ENCODE measurements at places on chromosomes 12 and 14.

- no peak for DNase-seq
These were observed 8.4 kb downstream of the FAM186A start for GRCh38 chr12:50387972-50388478.

GRCh38 chr12:168763-169525 lies 45.0 kb downstream of the SLC6A12 start:
- no peak for DNase-seq

DNA sequence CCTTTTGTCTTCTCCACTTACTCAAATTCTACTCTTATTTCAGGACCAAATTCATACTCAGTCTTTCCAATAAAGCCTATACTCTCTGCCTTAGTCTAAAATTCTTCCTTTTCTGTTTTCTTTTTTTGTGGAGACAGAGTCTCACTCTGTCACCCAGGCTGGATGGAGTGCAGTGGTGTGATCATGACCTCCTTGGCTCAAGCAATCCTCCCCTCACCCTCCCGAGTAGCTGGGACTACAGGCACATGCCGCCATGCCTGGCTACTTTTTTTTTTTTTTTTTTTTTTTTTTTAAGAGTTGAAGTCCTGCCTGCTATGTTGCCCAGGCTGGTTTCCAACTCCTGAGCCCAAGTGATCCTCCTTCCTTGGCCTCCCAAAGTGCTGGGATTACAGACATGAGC lies 11.9 kb downstream of the SRP54 start:
- no peak for DNase-seq

GRCh38 chr14:90741682-90741946 lies 74.6 kb downstream of the TTC7B start:
- no peak for DNase-seq

- no peak for DNase-seq
These were observed 52.4 kb upstream of the CDKN3 start for GRCh38 chr14:54344445-54344844.

DNA sequence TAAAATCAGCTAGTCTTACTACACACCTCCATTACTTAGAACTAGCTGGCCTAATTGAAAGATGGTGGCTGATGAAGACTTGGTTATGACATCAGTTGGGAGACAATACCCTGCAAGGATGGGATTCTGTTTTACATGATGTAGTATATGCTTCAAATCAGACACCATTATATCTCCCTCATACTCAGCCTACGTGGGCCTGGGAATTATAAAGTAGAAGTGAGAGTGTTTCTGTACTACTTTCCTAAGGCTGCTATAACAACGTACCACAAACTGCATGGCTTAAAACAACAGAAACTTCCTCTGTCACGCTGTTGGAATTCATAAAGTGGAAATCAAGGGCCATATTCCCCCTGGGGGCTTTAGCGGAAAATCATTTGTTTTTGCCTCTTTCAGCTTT lies 190.4 kb downstream of the PAH start:
- DNase-seq: no peak

GRCh38 chr12:29559198-29559597 lies 61.7 kb upstream of the OVCH1 start:
- DNase-seq: no peak

- no peak for DNase-seq
These were observed 1330.1 kb upstream of the USP15 start for GRCh38 chr12:60930151-60930550.

DNA sequence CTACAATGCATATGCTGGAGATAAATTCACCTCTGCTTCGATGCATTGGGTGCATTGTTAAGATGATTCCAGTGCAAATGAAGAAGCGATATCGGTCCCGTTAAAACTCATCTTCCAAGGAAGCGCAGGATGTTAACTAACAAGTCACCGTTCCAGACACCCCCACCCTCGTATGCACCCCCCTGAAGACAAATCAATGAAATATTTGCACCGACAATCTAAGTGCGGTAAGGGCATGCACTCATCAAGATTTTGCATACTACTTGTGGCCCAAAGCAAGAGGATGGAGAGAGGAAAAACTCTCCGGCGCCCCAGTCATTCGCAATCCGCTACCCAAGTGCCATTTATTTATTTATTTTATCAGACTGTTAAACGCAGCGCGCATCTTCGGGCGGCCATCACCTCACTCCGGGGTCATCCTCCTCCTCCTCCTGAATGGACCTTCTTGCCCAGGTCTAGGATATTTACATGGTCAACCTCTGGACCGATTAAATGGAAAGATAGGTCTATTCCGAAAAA lies 1.2 kb downstream of the NOVA1 start:
- DNase-seq: no peak

- DNase-seq: no peak
These were observed 119.2 kb upstream of the DAAM1 start for GRCh38 chr14:59069163-59069854.

Data from AG09309 (cell line).